ENCODE measurements at places on chromosomes 3 and 15. TPM values are rescaled to one million over a fixed set of nuclear protein-coding genes. Genes with fewer than 3 reads are reported as not detected.

- peak; percentile 43 for DNase-seq
Measured at GRCh38 chr3:42118762-42119361, 27.7 kb downstream of the TRAK1 start.

DNA sequence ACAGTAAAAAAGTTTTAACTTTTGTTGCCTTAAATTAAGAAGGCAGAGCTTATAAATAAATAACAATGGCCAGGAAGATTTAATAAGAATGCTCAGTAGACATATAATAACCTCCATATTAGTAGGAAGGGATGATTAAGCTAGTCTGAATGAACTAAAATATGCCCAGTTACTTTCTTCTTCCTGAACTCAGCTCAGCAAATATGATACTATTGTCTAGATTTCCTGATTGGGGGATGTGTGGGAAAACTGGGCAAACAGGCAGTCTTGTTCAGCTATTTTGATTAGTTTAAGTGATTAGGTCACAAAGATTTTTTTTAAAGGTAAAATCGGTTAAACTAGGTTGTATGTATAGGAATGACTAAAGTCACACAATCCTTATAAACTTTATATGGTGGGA lies 167.2 kb upstream of the SLC2A2 start:
- peak; percentile 52 for DNase-seq

- DNase-seq = no peak
Measured at GRCh38 chr15:51212239-51212638, 117.5 kb upstream of the TNFAIP8L3 start.

- DNase-seq = peak; percentile 93
Measured at GRCh38 chr3:178367817-178368617, 168.2 kb upstream of the KCNMB2 start.

DNA sequence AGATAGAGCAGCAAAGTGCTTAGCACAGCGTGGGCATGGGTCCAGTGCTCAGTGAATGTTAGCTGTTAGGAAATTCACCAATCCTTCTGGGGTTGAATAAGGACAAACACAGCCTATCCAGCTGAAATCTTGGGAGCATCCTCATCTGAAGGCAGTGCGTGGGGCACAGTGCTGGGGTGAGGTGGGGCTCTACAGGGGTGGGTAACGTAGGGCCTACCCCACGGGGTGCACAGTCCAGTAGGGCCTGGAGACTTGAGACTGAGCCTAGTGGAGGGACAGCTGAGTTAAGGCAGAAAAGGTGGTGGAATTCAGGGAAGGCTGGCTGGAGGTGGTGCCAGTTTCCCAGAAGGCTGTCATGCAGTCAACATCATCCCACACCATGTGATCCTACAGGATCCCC lies 73.0 kb downstream of the ISG20 start:
- no peak for DNase-seq

- peak; percentile 58 for DNase-seq
Measured at GRCh38 chr3:27659279-27660021, 62.7 kb downstream of the EOMES start.

DNA sequence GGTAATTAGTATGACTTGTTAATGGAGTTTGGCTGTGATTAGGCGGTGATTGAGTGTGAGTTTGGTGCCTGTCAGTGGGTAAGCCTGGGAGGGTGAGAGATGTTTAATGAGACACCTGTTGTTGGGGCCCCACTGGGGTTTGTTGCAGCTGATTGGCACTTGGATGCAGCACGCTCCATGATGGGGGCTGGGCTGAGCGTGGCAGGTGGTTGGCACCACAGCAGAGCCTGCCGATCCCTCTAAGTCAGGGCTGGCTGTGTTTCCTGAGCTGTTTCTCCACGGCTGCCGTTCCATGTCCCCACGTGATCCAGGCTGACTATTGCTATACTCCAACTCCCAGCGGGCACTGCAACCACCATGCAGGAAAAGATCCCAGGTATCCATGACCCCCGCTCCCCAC lies 93.5 kb upstream of the ARRDC4 start:
- no peak for DNase-seq

DNA sequence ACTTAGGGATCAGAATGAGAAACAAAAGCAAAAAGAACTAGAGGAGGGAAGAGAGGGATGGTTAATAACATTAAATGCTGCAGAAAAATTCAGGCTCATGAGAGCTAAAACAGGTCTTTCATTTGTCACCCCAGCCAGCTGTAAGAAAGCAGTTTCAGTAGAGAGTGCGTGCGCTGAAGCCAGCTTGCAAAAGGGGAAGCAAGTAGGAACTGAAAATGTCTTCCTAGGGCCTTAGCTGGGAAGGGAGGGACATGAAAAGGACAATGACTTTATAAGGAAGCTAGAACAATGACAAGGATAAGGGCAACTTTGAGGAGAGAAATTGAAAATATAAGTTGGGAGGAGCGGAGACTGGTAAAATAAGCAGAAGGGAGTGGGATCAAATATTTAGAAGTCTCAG lies 3.1 kb downstream of the CIAO2A start:
- DNase-seq = no peak

- DNase-seq = no peak
Measured at GRCh38 chr3:68999605-69000004, 13.9 kb downstream of the EOGT start.

DNA sequence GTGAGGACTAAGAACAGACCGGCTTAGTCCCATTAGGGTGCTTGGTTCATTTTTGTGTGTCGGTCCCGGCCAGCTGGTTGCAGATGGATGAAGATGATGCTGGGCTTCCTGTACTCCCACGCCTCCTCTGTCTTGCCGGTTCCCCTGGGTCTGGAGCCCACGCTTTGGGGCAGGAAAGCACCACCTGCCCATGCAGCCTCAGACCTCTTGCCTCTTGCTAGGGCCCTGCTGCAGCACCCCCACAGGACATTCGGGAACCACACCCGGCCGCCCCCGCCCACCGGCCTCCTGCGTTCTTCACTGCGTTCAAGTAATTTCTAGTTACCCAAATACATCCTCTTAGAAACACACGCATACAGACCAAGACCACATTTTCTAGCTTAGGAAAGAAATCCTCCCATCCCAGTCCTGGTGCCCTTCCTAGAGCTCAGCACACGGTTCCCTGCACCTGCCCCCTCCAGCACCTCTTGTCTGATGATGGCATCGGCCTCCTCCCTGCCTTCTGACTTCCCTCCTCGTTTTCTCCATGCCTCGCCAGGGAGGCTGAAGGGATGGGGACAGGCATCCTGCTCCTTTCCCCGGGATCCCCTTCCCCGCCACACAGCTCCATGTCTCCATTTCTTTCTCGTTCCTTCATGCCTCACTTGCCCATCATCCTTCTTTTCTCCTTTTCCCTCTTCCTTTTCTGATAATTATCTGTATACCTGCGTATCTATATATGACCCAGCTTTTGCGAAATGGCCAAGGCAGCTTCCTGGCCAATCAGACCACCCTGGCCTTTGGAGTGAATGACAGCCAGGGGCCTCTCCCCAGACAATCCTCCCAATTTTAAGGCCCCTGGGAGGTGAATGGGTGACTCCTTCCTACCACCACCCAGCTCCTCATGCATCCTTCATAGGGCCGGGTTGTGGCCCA lies 30.9 kb downstream of the FAM3D start:
- DNase-seq = no peak

- DNase-seq = peak; percentile 28
Measured at GRCh38 chr3:12796171-12797123, at the start of gene CAND2. Gene CAND2 (plus strand): TSS chr3:12796680. CDS start chr3:12796721, 41 bp downstream.

Gene RLBP1
- total RNA-seq = not detected

Gene WDR93
- 0.49 TPM for total RNA-seq

Gene KNL1
- total RNA-seq = 1.3 TPM

Gene PLSCR1
- 173 TPM for total RNA-seq

Gene LRRC31
- not detected for total RNA-seq

Gene GABPB1
- 31.9 TPM for total RNA-seq

Gene RBP2
- not detected for total RNA-seq

Gene GOLGA8G
- total RNA-seq = not detected

Gene GHSR
- not detected for total RNA-seq

Gene GRAMD1C
- total RNA-seq = 12.1 TPM

Gene HHLA2
- total RNA-seq = not detected

Gene CFAP100
- not detected for total RNA-seq

Gene AMT
- total RNA-seq = 3.3 TPM

Gene SLC9C1
- 0.33 TPM for total RNA-seq
